Hematopoietic multipotent progenitor cell treated with erythropoietin and hydrocortisone succinate and interleukin-3 and kit ligand, for 8 days (in vitro differentiated cells): ENCODE measurements at places on chromosomes 7 and 10.

GRCh38 chr10:44427479-44427878 is 42.6 kb upstream of the CXCL12 start:
- no peak for DNase-seq

- DNase-seq: no peak
Observed at GRCh38 chr10:78292250-78292981, 258.8 kb downstream of the RPS24 start.

- no peak for DNase-seq
Observed at GRCh38 chr7:24797270-24797669, 40.0 kb upstream of the GSDME start.

DNA sequence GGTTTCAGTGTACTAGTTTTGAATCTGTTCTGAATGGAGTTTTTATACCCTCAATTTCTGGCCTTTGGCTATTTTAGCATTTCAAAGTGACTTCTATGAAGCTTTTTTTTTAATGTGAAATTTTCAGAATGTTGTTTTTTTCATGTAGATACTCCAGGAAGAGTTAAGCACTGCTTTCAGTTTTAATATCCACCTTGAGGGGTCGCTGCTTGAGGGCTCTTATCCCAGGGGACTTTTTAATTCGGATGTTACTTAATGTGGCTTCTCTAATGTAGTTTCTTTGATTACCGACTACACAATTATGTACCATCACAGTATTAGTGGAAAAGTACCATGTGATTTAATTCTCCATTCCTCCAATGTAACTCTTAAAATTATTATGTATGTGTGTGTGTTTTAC is 5.2 kb downstream of the IFIT5 start:
- peak; percentile 51 for DNase-seq

DNA sequence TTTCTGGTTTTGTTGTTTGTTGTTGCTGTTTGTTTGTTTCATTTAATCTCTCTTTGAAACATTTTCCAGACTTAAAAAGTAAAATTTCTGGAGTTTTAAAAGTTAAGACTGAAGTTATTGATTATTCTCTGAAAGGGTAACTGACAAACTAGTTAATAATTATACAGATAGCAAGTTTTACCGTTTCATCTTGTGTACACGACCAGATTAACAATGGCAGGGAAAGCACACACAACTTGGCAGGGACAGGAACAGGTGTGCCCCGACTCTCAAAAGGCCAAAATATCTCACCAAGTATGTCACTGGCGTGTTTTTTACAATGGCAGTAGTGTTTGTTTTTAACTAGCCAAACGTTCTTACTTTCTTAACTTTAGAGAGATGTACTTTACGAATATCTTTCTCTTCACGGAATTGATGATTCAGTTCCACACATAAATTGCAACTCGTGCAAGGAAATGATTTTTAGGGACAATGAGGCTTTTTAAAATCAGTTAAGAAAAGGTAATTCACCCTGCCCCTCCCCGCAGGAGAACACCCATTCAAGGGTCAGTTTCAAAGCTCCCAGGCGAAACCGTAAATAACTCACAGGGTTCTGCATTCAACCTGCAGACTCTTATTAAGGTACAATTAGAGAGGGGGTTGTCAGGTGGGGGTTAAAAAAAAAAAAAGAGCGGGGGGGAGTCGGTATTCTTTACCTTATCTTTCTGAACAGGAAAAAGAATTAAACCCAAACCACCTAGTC is 3.5 kb downstream of the CTBP2 start:
- no peak for DNase-seq

DNA sequence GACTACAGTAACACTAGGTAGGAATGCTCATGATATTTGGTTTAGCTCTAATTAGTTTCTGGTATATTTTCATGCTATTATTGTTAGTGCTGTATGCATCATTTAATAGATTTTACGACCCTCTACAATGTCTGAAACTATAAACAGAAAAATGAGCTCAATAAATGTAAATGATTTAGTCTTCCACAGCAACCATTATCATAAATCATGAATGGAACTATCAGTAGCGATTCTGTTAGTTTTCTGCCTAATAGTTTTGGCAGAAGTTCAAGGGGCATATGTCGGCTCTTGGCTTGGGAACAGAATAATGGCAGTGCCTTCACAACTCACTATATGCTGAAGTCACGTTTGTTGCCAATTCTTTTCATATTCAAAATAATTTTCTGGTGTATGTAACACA is 494.8 kb downstream of the PARD3 start:
- no peak for DNase-seq
